SK-N-SH (cell line): ENCODE measurements at places on chromosomes 16 and 17.
A peak's percentile ranks its signal among the peaks of the same experiment; 100 is the strongest.

GRCh38 chr17:42133461-42134041, 10.9 kb downstream of the HSPB9 start:
- DNase-seq: no peak

GRCh38 chr16:64272028-64272427, 849.8 kb downstream of the CDH11 start:
- DNase-seq: no peak

GRCh38 chr17:40372031-40372430, 7.5 kb upstream of the GJD3 start:
- DNase-seq: no peak

GRCh38 chr17:59791603-59792457, 84.4 kb downstream of the VMP1 start:
- DNase-seq: no peak

GRCh38 chr17:9472094-9472493, 103.5 kb downstream of the STX8 start:
- DNase-seq: no peak

- DNase-seq: no peak
These were observed 12.0 kb upstream of the SLC39A11 start for GRCh38 chr17:73104450-73104849.

- DNase-seq: no peak
These were observed 102.1 kb downstream of the N4BP1 start for GRCh38 chr16:48507886-48508285.

DNA sequence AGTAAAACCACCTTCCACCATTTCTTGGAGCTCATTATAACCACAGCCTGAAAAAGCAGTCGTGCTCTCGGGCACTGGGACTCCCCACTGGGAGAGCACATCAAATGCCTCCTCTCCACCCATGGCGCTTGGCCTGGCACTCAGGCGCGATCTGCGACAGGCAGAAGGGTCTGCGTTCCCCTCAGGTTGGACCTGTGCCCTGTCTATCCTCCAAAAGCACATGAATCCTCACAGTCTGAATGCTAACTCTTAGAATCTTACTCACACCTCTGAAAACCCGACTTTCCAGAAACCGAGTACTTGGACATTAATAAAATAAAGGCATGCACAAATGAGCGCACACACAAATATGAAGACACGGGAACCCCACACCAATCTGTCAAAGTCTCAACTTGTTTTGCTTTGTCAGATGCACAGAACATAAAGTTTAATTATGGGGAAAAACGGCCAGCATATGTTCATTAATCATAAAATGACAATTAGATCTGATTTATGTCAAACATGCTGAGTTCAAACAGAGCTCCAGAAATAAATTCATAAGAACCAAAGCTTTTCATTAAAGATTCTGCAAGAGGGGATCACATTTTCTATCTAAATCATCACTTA, 20.5 kb upstream of the FAAP100 start:
- no peak for DNase-seq

DNA sequence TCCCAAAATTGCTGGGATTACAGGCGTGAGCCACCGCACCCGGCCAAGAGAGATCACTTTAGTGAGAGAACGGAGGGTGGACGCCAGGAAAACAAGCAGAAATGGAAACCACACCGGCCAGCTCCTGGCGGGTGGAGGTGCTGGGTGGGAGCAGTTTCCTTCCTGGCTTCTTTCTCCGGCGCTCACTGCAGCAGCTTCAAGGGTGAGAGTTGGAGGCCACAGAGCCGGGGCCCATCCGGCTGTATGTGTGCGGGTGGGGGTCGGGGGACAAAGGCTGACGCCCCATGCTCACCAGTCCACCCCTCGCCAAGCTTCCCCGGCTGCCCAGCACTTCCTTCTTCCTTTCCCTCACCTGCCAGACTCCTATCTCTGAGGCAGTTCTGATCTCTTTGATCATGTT, 13.5 kb upstream of the BHLHA9 start:
- no peak for DNase-seq

- DNase-seq: peak; percentile 82
These were observed 235.3 kb downstream of the SEC14L1 start for GRCh38 chr17:77375917-77376651.

DNA sequence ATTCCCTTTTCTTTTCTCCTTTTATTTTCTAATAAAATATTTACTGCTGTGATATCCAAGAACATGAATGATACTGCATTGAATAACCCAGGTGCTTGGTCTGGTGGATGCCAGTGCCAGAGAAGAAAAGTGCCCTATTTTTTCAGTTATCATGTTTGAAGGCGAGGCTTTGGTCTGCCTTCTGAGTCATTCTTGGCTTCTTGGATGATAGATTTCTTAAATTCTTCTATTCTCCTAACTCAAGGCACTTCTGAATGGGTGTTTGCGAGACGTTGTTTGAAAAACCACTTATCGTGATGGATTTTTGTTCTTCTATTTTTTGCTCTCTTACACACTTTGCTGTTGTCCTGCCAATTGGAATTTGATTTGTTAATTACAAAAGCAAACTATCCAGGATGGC, 66.7 kb downstream of the FTO start:
- no peak for DNase-seq

DNA sequence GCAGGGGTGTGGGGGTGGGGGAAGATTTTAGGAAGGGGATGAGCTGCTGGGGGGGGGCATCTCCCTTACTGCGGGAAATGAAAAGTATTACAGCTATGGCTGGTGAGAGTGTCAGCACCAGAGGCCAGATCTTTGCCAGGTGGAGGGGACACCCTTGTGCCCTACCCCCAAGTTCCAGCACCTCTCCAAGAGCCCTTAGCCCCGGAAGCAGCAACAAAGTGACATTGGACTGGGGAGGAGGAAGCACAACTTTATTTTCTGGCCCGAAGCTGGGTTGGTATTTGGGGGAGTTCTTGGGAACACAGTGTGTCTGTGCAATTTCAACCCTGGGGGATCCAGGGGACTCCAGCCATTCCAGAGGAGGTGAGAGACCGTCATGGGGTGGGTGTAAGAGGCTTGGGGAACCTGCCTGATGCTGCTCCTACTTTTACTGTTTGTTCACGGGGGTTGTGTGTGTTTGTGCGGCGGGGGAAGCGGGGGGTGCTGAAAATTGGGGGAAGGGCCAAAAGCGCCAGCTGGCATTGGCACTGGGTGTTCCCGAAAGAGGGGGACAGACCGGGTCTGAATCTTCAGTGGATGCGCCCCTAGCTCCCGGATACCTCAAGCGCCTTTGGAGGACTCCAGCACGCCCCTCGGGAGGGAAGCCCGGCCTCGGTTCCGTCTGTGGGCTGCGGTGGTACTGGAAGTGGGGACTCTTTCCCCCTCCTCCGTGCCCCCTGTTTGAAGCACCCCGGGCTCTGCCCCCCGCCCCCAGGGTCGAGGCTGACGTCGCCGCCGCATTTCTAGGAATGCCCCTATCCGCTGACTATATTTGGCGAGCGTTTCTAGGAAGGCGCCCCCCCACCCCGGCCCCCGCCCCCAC, 230.3 kb downstream of the MRTFB start:
- DNase-seq: peak; percentile 58

GRCh38 chr16:89785523-89786155, 30.8 kb downstream of the FANCA start:
- DNase-seq: no peak

DNA sequence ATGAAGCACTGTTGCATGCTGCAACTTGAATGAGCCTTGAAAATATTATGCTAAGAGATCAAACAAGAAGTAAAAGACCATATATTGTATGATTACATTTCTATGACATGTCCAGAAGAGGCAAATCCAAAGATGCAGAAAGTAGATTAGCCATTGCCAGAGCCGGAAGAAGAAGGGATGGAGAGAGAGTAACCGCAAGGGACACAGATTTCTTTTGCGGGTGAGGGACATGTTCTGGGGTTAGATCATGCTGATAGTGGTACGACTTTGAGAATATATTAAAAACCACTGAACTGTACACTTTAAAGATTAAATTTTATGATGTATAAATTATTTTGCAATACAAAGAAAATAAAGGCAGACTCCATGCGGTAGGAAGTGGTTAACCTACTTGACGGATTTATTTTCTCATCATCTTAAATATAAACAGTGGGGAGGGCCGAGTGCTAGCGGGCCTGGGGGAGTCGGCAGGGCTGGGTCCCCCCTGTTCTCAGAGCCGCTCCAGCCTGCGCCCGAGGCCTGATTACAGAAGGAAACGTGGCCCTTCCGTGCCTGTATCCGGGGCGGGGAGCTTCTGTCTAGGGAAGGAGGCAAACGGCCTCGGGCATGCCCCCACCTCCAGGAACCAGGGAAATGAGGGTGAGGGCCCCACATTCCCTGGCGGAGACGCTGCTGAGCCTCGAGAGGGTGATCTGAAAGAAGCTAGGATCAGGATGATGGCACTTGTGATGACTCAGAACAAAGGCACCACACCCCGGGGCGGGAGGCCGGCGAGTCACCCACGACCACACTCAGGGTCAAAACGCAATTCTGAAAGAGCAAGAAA, 48.0 kb downstream of the SHCBP1 start:
- no peak for DNase-seq

GRCh38 chr16:15942931-15943690, 6.3 kb upstream of the ABCC1 start:
- peak; percentile 82 for DNase-seq

DNA sequence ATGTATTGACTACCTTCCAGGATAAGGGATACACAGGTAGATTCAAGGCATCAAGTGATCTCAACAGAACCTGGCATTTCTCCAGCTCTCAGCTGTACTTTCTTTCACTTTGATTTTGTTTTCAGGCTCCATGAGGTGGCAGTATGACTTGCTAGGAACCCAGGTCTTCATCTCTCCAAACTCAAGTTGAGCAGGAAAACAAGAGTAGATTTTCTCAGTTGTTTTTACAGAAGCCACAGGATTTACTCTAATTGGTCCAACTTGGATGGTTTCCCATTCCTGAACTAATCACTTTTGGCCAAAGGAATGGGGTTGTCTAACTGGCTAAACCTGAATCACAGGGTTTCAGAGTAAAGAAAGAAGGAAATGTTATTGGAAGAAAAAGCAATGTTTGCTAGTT, 146.6 kb downstream of the TRIM37 start:
- no peak for DNase-seq

- no peak for DNase-seq
These were observed 14.8 kb downstream of the MIEN1 start for GRCh38 chr17:39715375-39716072.

DNA sequence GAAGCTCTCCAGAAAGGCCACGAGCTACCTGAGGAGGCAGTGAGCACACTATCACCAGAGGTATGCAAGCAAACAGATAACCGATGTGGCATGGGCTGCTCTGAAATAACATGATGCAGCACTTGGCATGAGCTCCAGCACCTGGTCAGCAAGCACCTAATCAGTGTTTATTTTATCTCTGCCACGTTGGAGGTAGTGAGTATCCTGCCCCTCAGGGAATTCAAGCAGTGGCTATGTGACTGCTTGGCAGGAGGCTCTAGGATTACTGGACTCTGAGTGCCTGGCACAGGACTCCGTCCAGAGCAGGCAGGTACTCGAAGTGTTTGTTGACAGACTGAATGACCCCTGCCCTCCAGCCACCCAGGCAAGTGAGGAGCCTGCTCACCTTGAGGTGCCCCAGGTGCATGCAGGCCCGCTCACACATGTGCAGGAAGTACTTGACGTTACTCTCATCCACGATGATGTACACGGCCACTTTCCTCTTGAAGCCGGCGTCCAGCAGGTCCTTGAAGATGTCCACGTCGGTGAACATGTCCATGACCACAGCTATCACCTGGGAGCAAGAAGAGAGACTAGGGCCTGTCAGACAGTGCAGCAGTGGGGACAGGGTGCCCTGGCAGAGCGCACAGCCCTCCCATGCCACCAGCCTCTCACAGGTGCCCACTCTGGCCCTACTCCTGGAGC, 16.6 kb downstream of the FAM83G start:
- no peak for DNase-seq

DNA sequence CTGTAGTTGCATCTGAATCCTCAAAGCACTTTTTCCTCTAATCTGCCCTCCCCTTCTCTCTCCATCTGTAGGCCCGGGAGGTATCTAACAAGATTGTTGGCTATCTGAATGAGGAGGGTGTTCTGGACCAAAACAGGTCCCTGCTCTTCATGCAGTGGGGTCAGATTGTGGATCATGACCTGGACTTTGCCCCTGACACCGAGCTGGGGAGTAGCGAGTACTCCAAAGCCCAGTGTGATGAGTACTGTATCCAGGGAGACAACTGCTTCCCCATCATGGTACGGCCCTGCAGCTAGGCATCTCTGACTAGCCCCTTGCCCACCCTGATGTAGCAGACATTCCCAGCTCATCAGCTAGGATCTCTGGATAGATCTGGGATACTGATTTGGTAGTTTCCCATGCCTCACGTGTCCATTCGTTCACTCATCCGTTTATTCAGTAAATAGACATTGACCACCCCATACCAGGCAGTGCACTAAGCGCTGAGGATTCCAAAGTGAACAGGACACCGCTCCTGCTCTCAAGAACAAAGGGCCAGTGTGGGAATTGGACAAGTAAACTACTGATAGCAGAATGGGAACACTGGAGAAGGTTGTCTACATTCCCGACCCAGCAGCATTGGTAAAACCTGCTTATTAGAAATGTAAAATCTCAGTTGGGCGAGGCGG, 12.1 kb downstream of the LPO start:
- DNase-seq: no peak

DNA sequence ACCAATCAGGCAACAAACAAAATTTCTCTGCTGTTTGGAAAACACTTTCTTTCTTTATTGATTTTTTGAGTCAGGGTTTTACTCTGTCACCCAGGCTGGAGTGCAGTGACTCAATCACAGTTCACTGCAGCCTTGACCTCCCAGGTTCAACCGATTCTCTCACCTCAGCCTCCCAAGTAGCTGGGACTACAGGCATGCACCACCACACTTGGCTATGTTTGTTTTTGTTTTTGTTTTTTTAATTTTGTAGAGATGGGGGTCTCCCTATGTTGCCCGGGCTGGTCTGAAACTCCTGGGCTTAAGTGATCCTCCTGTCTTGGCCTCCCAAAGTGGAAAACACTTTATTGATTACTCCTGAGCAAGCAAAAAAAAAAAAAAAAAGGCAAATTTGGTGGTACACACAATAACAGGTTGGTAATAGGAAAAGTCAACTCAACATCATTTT, 276.4 kb downstream of the SOX9 start:
- DNase-seq: no peak

DNA sequence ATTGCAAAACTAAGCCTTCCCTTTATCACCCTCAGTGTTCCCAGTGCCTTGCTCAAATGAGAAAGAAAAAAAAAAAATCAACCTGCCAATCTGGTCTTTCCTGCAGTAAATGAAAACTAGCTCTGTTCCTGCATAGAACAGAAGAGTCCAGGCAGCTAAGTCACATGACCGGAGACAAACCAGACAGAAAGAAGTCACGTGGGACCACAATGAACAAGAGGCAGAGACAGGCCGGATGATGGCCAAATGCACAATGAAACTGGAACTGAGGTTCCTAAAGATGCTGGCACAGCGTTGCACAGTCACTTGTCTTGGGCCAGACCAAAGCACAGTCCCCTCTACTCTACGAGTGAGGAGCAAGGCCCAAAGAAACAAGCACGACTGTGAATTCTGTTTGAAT, 172.5 kb downstream of the GRIN2A start:
- DNase-seq: no peak

GRCh38 chr17:4483012-4483840, 15.5 kb upstream of the SPNS2 start:
- DNase-seq: no peak

DNA sequence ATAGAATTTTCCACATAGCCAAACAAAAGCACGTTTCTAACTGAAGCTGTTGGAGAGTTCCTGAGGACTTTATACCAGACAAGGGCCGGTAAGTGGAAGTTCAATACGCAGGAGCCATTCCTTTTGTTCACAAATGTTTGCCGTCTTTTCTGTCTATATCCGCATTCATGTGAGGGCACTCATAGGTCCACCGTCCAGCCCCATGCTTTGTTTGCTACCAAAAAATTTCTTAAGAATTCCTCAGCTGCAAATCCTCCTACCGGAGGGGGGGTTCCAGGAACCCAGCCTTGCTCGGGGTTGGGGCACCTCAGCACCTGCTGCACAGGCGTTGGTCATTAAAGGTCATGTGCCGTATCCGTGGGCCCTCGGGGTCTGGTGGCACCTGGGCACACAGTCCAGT, 276.8 kb downstream of the SEC14L1 start:
- DNase-seq: no peak
